ENCODE measurements at places on chromosomes 16 and 17. TPM values are rescaled to one million over a fixed set of nuclear protein-coding genes. Genes with fewer than 3 reads are reported as not detected.

The ALOX15B gene
- not detected for total RNA-seq

The ANKS4B gene
- not detected for total RNA-seq

The UTS2R gene
- not detected for total RNA-seq

The GNG13 gene
- total RNA-seq, result not detected

The MIF4GD gene
- total RNA-seq, result 37.8 TPM

The RASL10B gene
- total RNA-seq, result 1.1 TPM

The ITGAD gene
- total RNA-seq, result not detected

DNA sequence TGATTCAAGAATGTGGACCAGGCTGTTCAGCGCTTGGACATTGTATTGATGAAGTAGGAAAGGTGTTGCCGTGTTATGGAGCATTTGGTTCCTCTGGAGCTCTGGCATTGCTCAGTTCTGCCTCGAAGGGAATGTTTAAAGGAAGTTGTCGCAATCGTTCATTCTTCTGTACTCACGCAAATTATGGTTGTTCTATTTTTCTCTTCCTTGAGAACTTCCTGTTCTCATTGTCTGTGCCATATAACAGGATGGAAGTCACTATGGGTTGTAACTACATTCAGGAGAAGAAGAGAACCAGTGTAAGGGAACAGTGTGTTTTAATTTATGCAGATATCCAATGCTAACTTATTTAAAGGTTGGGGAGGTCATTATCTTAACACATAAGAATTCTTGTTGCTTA, 13.0 kb downstream of the PCTP start:
- DNase-seq, result no peak

- DNase-seq, result no peak
Measured at GRCh38 chr17:79666111-79666510, 55.3 kb upstream of the RBFOX3 start.

DNA sequence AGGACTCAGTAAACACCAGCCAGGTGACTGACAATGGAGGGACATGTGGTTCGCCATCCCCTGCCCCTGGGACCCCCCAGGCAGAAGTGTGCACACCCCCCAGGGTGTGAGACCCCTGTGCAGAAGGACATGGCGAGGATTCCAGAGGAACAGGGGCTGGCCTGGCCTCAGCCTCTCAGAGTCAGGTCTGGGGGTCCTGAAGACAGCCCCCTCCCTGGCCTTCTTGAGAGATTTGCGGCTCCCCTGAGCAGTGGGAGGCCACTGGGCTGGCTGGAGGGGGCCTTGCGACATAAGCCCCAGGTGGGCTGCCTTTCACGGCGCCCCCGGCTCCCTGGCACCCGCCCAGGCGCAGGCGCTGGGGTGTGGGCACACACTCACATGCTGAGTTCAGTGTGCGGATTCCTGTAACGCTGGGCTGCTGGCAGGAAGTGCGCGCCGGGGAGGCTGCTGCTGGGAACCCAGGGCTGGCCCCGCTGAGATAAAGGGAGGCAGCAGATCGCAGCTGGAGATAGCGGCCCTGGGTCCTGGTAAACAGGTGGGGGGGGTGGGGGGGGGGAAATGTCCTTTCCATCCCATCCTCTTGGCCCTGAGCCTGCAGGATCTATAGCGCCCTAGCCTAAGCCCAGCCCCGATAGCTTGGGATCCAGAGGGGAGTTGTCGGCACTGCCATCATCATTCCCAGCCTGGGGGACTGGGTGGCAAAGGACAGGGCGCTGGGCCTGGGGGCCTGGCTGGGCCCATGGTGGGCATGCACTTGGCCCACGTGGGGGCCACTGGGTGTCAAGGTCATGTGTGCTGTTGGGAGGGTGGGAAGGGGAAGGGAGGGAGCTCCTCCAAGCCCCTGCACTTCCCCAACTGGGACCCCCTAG, 27.1 kb downstream of the TMEM235 start:
- DNase-seq, result peak; percentile 79

GRCh38 chr16:19657831-19658230, 60.2 kb downstream of the KNOP1 start:
- no peak for DNase-seq

DNA sequence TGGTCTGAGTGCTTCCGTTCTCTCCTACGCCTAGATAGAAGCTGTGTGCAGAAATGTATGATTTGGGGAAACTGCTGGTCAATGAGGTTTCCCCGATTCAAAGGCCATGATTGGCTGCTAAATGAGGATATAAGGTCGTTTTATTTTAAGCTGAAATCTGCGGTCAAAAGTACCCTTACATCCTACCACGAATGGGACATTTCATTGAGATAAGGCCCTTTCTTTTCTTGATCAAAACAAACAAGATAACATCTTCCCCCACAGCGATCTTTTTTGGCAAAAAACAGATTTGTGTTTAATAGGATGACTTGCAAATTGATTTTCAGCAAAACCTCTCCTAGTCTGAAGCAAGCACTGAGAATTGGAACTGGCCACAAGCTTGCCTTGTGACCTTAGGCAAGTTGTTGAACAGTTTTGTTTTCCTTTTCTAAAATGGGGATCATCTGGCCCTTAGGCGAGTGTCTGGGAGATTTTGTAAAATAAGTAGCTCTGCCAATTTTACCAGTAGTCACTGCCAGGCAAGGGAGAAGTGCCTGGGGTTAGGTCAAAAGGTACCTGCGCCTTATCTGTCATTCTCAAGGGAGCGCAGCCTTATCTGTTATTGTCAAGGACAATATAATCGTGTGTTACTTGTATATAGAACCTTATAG, 635 bp downstream of the SCPEP1 start:
- no peak for DNase-seq

- no peak for DNase-seq
Measured at GRCh38 chr17:65017207-65017774, 39.2 kb downstream of the GNA13 start.

- DNase-seq, result no peak
Measured at GRCh38 chr17:66564992-66565465, 262.6 kb downstream of the PRKCA start.

- DNase-seq, result no peak
Measured at GRCh38 chr17:45794840-45795239, 10.7 kb downstream of the CRHR1 start.

DNA sequence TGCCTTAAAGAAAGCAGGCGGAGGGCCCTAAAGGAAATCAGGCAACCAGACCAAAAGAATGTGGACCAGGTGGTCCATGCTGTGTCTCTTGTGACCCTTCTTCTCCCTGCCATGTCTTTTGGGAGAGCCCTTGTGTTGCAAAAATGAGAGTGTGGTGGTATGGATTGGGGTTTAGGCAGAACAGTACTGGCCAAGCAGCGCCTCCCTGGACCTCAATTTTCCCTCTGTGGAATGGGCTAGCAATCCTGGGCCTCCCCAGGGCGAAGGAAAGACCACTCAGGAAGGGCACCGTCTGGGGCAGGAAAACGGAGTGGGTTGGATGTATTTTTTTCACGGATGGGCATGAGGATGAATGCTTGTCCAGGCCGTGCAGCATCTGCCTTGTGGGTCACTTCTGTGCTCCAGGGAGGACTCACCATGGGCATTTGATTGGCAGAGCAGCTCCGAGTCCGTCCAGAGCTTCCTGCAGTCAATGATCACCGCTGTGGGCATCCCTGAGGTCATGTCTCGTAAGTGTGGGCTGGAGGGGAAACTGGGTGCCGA, 7.6 kb upstream of the NLRC5 start:
- no peak for DNase-seq

DNA sequence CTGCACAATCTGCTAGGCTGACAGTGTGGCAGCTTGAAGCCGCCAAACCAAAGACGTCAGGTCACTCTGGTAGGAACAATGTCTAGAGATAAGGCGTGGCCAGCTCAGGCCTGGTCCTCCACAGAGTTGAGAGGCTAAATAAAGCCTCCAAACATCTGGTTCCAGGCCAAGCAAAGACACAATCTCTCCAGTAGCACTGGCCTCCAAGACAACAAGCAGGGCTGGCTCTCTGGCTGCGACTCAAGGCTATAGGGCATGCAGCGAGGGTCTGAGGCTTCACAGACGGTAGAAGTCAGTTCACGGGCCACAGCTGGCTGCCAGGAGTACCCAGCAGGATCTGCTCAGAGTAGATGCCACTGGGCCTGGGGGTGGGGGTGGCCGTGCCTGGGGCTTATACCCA, 75.6 kb downstream of the ABR start:
- DNase-seq, result no peak

DNA sequence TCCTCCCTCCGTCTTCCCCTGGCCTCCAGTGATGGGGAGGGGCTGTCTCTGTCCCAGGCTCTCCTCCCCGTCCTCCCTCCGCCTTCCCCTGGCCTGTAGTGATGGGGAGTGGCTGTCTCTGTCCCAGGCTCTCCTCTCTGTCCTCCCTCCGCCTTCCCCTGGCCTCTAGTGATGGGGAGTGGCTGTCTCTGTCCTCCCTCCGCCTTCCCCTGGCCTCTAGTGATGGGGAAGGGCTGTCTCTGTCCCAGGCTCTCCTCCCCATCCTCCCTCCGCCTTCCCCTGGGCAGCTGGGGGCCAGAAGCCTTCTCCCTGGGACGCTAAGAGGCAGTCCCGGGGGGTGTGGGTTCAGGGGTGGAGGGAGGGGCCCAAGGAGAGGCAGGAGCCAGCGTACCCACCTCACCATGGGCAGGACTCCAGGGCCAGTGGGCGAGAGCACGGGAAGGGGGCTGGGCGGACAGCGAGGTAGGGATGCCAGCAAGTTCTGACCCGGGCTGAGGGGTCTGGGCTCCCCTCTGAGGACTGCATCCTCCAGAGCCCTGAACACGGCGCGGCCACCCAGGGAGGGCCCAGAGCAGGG, 14.8 kb downstream of the UTS2R start:
- DNase-seq, result no peak

Measured in activated naive CD4-positive, alpha-beta T cell treated with anti-CD3 and anti-CD28 coated beads, Interleukin-2, amount 50 U/mL, for 72 hours (primary cell).